ENCODE measurements at places on chromosomes 4 and X.

DNA sequence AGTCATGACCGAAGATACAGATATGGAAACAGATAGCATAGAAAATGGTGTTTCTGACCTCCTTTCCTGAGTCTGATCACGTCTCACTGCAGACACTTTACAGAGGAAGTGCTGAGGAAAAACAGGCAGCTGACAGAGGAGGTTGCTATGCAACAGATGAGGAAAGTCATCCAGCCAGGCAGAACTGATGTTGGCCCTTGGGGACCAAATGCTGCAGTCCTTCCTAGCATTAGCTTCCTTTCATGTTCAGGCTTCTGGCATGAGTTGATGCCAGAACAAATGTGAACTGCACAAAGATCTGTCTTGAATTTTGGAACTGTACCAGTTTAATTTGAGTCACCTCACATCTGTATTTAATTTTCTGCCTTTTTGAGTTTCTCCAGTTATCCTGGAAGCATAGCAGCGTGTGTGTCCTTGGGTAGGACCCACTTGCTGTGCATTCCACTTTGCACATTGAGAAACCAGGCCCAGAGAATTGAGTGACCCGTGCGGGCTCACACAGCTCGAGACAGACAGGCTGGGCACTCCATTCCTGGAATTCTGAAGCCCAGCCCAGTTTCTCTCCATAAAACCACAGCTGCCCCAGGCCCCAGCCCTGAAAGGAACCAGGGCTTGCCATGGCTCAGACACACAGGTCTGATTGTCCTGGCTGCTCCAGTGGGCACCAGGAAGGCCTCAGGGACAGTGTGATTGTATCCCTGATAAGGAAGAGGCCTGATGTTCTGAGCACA lies 1.4 kb upstream of the MAGED1 start:
- no peak for DNase-seq

GRCh38 chr4:7821245-7822136 lies 118.2 kb downstream of the AFAP1 start:
- no peak for DNase-seq

- DNase-seq = no peak
These were observed 11.3 kb downstream of the PPA2 start for GRCh38 chr4:105462576-105462975.

GRCh38 chr4:1578251-1578773 lies 105.8 kb downstream of the FAM53A start:
- DNase-seq = no peak

GRCh38 chrX:46642145-46642544 lies 68.6 kb downstream of the CHST7 start:
- DNase-seq = no peak
